Fibroblast of villous mesenchyme (primary cell): ENCODE measurements at places on chromosomes 6 and 20. TPM values are rescaled to one million over a fixed set of nuclear protein-coding genes. Genes with fewer than 3 reads are reported as not detected.

Gene MEI4
- total RNA-seq = under 0.01 TPM in 1 of 2 replicates, not detected in the other

Gene ADISSP
- 26.8 and 34.8 TPM in 2 replicates for total RNA-seq

Gene PHACTR3
- total RNA-seq = not detected in 2 replicates

- DNase-seq = no peak
Observed at GRCh38 chr6:119482850-119483285, 133.3 kb upstream of the MAN1A1 start.

DNA sequence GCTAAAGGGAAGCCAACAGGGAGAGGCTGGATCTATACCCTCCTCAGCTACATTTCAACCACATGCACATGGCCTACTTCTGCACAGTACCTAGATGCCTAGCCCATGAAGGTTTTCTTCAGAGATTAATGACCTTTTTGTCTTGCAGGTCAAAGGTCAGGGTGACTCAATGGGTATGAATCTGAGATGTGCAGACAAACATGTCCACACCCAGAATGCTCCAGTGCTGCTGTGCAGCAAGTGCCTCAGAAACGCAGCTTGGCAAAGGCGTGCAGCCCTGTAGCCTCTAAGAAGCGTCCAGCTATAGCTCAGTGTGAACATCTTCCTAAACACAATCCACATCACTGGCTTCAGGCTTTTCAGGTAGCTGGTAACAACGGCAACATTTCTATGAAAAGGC, 24.4 kb downstream of the MAP1LC3A start:
- DNase-seq = no peak
